ENCODE measurements at places on chromosomes 5 and 9.

DNA sequence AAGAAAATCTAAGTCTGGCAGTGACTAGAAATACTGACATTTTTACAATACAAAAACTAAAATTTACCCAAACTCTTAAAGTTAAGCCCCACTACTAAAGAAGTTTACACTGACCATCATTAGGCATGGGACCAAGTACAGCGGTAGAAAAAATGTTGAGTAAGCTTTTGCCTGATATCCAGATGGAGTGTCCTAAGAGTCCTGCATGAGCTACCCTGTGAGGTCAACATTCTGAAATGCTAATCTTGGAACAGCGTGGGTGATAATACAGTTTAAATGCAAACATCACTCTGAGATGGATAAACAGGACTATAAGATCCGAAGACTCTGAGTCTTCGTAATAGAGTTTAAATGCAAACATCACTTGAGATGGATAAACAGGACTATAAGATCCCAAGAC lies 189.7 kb downstream of the DCP2 start:
- DNase-seq, result no peak

GRCh38 chr9:38090170-38090569 lies 21.1 kb upstream of the SHB start:
- DNase-seq, result no peak

DNA sequence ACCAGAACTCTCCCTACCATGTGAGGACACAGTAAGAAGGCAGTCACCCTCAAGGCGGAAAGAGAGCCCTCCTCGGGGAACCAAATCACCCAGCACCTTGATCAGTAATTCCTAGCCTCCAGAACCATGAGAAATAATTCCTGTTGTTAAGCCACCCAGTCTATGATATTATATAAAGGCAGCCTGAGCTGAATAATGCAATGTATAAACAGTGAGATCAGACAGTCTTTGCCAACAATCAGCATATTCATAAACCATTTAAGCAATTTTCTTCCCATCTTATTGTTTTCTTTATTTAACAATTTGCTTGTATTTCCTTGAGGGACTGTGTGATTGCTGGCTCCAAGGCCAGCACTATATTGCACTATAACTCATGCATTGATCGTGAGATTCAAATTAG lies 144.4 kb upstream of the DAPK1 start:
- no peak for DNase-seq

- no peak for DNase-seq
These were observed 81.1 kb upstream of the RORB start for GRCh38 chr9:74415995-74416394.

DNA sequence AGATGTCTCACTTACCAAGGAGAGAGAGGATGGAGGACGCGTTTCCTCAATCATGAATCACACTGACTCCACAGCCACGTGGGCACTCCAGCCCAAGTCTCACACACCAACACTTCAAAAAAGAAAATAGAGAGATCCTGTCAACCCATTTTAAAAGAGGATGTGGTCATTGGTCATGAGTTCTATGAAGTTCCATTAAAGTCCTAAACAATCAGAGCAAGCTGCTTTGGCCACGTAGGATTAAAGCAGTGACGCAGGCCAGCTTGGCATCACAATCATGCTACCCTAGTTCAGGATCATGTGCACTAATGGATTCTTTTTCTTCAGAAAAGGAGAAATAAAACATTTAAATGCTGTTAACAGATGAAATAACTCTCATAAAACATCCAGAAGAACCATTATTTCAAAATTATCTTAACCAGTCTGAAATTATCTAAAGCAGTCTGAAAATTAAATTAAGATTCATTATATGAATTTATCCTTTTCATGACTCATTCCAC lies 108.1 kb downstream of the SEMA5A start:
- no peak for DNase-seq

DNA sequence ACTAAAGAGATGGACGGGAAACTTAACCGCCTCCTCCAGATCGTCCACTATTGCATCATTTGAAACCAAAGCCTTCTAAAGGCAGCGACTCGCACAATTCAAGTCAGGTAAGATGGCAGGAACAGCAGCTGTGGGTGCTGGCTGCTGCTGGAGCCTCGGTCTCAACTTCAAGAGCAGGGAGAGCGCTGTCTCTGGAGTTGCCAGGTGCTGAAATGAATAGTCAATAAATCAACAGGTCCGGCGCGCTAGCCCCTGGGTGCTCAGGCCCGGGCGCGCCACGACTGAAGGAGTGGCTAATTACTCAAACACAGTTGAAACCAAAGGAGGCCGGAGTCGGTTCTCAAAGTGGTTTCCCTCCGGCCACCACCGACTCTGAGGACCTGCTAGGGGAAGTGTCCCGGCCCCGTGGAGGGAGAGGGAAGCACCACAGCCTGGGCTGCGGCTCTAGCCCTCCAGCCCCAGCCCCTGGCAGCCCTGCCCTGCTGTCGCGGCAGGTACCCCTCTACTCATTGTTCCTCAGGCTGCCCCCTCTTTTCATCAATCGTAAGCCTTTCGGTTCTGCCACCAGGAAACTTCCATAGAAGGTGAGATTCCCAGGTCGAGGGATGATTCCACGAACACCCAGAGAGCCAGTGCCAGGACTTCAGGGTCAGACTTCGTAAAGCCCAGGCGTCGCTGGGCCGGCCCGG lies 804 bp downstream of the TTC39B start:
- DNase-seq, result peak; percentile 5

DNA sequence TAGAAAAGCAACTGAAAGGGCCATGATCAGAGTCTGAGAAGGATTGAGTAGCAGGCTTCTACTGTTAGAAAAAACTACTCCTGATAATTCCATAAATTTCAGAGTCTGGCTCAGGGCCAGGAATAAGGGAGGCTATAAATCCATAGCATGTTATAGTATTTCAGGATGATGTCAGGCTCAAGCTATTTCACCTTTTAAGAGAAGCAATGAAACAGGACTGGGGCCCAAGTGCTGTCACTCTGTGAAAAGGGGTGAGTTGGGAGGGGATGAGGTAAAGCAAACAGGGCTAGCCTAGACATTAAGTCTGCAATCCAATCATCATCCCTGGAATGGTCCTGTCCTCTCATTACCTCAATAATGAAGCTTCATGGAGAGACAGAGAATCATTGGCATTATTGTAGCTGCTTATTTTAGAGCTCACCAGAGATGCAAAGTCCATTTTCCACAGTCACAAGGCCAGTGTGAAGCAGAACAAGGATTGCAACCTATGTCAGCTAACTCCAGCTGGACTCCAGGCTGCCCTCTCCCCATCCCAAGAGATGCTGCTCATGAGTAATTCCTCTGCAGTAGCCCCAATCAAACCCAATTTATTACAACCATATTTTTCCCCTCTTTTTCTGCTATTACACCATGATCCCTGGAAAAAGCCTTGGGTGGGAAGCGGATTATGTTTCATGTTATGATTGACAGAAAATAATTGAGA lies 56.0 kb downstream of the PAPPA start:
- no peak for DNase-seq

GRCh38 chr9:79603222-79603920 lies 31.6 kb downstream of the TLE4 start:
- DNase-seq, result no peak

- DNase-seq, result no peak
These were observed 73.7 kb upstream of the FST start for GRCh38 chr5:53406630-53407316.
